ENCODE measurements at places on chromosomes 5 and 9.

DNA sequence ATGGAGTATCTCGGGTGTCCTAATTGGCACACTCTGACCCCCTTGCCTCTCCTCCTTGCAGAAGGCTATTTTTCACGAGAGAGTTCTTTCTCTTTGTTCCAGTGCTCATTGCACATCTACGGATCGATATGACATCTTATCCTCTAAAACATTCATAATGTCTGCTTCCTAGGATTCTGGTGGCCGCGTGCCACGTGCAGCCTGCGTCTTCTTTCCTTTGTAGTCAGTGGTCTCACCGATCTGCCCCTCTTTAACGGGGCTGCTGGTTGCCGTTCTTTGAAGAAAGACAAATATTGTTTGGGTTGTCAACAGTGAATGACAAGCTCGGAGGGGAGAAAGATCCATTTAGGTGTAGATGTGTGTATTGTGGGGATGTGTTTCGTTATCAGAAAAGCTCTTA is 252.4 kb upstream of the WWC1 start:
- DNase-seq: no peak

GRCh38 chr9:132708769-132709430 is 38.6 kb downstream of the GTF3C4 start:
- DNase-seq: no peak

GRCh38 chr9:18137815-18138214 is 336.1 kb upstream of the ADAMTSL1 start:
- DNase-seq: no peak

DNA sequence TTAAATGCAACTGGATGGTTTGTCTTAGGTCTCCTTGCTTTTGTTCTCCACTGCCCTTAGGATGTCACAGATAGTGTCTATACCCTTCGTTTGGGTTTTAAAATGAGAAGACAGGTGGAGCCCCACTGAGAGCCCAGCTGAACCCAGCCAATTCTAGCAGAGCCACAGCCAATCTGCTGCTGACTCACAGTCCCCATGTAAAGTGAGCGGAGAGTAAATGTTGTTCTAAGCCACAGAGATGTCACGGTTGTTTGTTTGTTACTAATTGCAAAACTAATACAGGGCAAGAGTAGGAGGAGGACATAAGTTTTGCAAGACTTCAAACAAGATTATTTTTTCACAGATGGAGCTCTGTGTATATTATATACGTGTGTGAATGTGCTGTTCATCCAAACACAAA is 50.5 kb upstream of the AGXT2 start:
- no peak for DNase-seq

DNA sequence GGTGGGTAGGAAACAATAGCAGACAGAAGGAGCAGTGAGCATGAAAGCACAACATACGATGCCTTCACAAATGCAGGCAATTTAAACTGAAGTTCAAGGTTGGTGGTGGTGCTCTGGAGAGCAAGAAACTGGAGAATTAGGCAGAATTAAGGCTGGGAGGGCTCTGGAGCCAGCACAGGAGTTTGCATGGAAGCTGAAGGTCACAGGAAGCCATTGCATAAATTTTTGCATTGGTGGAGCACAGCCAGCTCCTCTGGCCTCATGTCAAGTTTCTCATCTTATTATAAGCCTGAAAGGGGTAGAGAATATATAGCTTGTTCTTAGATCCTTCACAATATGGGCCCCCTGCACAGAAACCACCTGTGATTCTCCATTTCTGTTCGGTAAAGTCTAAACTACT is 207.4 kb downstream of the PAPPA start:
- DNase-seq: no peak

DNA sequence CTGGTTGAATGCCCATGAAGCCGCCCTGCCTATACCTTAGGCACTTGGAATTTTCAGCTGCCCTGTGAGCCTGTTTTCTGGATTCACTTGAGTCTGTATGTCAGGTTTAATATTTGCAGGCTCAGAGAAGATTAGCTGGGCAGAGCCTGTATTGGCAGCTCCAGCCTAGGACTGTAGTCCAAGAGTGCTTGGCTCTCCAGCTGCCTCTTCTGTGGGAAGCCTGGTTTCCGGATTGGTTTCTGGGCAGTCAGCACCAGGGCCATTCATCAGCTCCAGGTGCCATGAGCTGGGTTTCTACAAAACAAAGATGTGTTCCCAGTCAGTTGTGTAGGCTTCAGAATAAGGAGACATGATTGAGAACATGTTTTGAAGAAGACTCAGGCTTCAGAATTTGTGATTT is 90.1 kb downstream of the ARHGAP26 start:
- no peak for DNase-seq

GRCh38 chr5:66882606-66883227 is 286.5 kb downstream of the MAST4 start:
- DNase-seq: peak; percentile 61

- no peak for DNase-seq
These were observed 163.5 kb downstream of the ARL15 start for GRCh38 chr5:54146916-54147315.

- no peak for DNase-seq
These were observed 99.2 kb upstream of the SPATA31C2 start for GRCh38 chr9:88237479-88237961.

GRCh38 chr5:65247594-65247993 is 234.1 kb downstream of the ADAMTS6 start:
- DNase-seq: no peak

- DNase-seq: no peak
These were observed 144.7 kb downstream of the PCSK1 start for GRCh38 chr5:96288166-96288844.

DNA sequence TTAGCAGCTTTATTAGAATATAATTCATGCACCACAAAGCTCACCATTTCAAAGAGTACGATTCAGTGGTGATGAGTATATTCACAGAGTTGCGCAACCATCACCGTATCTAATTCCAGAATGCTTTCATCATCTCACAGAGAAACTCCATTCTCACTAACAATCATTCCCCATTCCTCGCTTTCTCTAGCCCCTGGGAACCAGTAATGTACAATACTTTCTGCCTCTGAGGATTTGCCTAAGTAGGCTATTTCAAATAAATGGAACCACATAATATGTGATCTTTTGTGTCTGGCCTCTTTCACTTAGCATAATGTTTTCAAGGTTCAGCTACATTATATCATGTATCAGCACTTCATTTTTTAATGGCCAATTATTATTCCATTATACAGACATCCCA is 145.1 kb upstream of the ADAMTS16 start:
- peak; percentile 83 for DNase-seq

GRCh38 chr5:75756981-75757380 is 39.7 kb upstream of the POC5 start:
- peak; percentile 13 for DNase-seq

DNA sequence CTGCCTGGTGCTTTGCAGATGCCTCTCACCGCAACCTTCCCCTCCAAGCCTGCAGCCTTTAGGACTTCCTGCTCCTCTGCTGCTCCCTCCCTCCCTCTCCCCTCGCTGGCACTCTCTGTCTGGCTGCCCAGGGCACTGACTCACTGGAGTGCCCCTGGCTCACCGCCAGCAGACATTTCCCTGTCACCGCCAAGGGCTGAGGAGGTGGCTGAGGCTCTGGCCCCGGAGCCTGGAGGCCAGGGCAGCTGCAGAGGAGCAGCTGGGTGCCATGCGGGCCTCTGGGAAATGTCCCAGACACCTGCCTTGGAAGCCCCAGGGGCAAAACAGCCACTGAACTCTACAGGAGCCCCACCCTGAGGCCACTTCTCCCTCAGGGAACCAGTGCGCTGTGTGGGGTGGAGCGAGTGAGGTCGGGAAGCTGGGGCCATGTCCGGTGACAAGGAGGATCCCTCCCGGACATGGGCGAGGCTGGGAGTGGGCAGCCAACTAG is 53.4 kb downstream of the TENT4A start:
- peak; percentile 55 for DNase-seq

DNA sequence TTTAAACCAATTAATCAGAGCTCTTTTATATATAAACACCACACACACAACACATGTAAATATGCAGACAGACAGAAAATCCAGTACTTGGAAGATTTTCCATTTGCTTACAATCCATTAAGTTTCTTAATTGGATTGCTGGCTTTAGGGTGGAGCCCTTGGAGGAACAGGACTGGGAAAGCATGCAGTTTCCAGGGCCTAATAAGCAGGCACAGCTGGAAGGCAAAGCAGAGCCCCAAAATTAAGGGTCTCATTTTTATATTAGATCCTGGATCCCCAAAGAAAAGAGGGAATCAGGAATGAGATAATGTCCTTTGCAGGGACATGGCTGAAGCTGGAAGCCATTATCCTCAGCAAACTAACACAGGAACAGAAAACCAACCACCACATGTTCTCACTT is 13.1 kb upstream of the SMC2 start:
- DNase-seq: no peak

- no peak for DNase-seq
These were observed 93.1 kb downstream of the CDK5RAP2 start for GRCh38 chr9:120486835-120487234.

DNA sequence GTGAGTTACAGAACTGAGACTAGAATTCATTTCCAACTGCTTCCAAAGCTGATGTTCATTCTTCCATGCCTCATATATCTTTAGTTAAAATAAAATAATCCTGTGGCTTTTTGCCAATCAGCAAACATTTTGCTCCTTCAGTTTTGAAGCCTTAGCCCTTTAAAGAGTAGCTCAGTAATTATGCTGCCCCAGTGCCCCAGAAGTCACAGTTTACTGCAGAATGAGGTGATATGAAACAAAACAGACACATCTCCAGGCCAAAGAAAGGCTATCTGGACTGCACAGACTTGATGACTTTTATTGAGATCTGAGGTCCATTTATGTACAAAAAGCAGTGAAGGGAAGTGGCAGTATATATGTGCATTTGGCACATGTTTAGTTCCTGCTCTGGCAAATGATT is 285.8 kb upstream of the ZNF462 start:
- DNase-seq: no peak

DNA sequence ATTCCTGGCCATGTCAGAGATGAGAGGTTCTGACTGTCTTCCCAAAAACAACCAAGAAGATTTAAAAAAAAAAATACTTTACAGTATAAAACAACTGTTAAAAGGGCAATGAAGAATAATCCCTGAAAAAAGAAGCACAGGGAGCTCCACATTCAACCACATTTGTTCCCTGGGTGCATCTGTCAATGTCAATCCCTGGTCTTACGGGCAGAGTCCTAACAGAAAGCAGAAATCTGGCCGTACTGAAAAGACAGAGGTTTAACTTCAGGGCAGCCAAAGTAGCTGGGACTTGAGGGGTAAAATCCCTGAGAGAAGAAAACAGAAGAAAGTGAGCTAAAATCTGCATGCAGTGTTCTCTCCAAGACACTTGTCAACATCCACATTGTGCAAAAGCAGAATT is 76.6 kb downstream of the RICTOR start:
- no peak for DNase-seq

All from astrocyte of the spinal cord (primary cell).